ENCODE measurements at places on chromosomes 7 and 10. TPM values are rescaled to one million over a fixed set of nuclear protein-coding genes. Genes with fewer than 3 reads are reported as not detected.

GRCh38 chr10:76981251-76981650 is 656.4 kb downstream of the KCNMA1 start:
- no peak for DNase-seq

GRCh38 chr7:22387583-22387982 is 30.6 kb upstream of the RAPGEF5 start:
- no peak for DNase-seq

GRCh38 chr10:62885684-62886461 is 69.7 kb upstream of the EGR2 start:
- DNase-seq: no peak

GRCh38 chr7:140213684-140214074 is 36.9 kb upstream of the KDM7A start:
- no peak for DNase-seq

- DNase-seq: no peak
Observed at GRCh38 chr7:108303332-108303731, 152.9 kb downstream of the NRCAM start.

DNA sequence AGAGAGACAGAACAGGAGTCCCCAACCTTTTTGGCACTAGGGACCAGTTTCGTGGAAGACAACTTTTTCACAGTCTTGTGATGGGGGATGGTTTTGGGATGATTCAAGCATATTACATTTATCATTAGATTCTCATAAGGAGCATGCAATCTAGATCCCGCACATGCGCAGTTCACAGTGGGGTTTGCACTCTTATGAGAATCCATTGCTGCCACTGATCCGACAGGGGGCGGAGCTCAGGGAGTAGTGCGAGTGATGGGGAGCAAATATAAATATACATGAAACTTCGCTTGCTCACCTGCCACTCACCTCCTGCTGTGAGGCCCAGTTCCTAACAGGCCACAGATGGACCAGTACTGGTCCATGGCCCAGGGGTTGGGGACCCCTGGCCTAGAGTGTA is 14.2 kb downstream of the CCL26 start:
- DNase-seq: no peak

Gene MACC1
- 5.2 TPM for total RNA-seq

Gene RBM20
- 1.9 TPM for total RNA-seq

Gene MYH16
- total RNA-seq: not detected
